ENCODE measurements at places on chromosomes 1 and 21.

DNA sequence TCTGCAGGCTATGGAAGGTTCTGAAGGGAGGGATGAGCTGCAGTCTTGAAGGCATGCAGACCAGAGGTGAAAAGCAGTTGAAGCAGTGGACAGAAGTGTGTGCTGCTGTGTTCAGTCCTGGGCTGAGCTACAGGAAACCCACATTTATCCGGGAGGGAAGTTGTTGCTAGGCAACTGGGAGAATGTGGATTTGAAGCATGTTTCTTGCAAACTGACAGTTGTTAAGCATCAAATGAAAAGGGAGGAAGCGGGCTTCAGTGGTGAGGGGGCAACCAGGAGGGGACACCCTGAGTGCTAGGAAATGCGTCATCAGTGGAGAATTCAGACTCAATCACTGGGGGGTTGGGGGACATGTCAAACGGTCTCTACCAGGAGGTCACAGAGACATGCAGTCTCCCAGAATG, 28.7 kb downstream of the ABCA4 start:
- peak; percentile 5 for DNase-seq

- DNase-seq: no peak
Observed at GRCh38 chr21:35066824-35067223, 17.7 kb upstream of the RUNX1 start.

DNA sequence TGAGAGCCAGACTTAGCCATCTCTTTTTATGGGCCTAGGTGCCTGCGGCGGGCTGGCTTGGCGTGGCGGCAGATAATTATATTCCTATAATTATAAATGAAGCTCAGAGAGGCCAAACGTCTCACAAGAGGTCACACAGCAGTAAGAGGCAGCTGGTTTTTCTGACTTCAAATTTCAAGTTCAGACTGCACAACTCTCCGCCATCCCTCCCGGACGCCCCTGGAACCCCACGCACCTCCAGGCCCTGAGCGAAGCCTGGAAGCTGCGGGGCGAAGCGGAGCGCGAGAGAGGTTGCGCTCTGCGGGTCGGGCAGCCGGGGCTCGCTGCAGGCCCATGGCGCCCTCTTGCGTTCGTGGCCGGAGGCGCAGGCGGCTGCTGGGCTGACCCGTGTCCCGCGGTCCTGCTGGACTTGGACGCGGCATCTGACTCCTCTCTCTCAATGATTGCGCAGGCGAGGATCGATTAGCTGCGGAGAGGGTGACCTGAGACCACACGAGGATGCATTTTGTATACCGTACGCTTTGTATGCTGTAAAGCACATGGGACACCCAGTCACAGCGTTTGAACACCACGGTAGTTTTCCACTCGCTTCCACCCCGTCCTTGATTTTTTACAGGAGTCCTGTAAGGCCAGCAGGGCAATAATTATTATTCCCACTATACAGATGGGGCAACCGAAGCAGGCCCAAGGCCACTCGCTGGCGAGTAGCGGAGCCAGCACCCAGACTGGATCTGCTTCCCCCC, 272.7 kb downstream of the FOXD2 start:
- DNase-seq: peak; percentile 11

DNA sequence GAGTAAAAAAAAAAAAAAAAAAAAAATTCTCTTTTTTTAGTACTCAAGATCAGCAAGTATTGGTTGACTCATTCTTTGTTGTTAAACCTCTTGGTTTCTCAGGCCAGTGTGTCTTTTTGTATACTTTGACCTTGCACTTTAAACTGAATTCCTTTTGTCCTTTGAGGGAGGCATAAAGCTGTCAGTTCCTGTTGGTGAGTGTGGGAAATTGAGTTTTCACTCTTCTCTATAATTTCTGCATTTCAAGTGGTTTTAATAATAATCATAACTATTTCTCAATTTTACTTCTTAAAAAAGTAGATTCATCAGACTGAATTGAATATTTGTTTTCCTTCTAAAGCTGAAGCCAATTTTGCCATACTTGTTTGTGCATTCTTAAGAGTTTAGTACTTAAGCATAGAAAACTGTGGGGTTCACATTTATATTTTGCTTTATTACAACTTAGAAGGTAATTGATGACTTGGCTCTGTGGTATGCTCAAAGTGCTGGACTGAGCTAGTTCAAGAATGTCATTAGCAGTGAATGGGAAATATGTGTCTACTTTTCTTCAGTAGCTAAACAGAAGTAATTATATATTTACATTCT, 43.4 kb downstream of the ITSN1 start:
- no peak for DNase-seq

DNA sequence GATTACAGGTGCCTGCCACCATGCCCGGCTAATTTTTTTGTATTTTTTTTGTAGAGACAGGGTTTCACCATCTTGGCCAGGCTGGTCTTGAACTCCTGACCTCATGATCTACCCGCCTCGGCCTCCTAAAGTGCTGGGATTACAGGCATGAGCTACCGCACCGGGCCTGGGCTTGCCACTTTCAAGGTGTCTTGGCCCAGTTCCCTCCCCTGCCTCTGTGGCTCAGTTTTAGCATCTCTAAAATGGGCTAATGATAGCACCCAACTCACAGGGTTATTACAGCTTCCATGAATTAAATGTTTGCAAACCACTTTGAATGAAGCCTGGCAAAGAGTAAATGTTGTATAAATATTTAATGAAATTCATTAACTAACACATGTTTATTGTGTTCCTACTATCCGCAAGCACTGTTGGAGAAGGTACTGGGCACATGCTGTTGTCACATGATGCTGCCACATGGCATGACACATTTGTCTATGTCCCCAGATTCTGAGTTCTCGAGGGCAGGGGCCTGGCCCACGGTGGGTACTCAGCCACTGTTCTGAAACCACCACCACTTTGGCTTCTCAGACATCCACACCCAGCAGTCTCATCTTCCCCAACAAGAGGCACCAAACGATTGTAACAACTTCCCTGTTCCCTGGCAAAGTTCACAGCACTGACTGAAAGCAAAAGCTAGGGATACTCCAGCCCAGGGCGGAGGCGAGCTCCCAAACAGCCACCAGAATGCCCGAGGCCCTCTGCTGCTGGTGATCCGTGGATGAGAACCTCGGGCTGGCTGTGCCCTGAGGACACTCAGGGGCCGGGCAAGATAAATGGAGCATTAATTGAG, 9.7 kb downstream of the IFFO2 start:
- no peak for DNase-seq

DNA sequence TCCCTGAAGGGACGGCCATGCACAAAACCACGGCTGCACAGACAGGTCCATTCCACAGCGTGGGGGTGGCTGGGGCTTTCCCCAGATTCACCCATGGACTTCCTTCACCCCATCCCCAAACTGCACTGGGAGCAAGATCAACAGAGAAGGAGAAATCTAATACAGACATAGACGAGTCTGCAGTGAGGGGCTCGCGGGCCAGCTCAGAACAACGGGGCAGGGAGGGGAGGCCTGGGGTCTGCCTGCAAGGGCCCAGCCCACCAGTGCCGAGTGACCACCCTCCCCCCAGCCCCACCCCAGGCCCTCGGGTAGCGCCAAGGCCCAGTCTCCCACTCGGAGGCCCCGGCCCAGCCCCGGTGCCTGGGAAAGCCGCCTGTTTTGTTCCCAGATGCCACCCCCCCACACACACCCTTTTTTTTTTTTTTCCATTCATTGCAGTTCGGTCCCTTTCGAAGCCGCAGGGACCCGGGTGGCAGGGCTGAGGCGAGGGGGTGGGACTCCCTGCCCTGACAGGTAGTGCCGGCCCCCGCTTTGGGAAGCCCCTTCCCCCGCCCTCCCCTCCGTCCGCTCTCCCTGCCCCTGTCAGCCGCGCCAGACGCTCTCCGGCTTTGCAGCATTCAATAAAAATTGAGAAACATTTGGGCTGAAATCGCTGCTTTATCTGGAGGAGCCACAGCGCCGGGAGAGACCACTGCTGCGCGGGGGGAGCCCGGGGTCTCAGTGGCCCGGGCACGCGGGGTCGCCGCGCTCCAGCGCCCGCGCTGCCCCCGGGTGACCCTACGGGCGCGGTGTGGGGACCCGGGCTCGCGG, 543 bp upstream of the EPHB2 start:
- no peak for DNase-seq

- no peak for DNase-seq
Observed at GRCh38 chr1:29122682-29123052, 1.0 kb downstream of the TMEM200B start.

DNA sequence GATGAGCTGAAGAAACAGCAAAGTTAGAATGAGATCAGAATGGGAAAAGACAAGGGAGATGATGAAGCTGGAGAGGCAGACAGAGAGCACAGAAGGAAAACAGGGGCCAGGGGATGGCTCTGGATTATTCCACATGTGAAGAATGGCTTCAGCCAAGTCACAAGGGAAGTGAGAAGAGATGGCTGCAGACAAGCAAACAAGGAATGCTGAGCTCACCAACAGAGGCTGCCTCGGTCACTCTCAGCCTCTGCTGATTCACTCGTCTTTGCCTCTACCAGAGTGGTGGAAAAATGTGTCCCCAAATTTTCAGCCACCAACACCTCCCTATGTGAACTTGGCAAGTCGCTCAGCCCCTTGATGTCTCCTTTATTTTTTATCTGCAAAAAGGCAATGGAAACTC, 46.7 kb downstream of the TRABD2B start:
- DNase-seq: no peak

DNA sequence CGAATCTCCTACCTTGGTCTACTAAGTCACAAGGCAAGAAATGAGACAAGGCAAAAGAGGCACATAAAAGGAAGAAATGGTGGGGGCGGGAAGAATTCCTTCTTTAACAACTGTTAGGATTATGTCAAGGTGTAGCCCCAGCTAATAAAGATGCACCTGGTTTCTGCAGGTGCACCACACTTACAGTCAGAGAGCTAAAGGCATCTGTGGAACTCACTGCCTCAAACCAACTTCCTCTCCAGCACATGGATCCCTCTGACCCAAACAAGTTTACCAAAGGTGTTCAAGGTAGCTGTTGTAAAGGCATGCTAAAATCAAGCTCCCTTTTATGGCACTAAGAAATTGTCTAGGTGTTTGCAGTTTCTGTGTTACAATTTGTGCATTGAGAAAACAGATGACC, 38.1 kb downstream of the TGFBR3 start:
- DNase-seq: no peak

- DNase-seq: no peak
Observed at GRCh38 chr1:64956010-64956640, 10.2 kb downstream of the JAK1 start.

- DNase-seq: no peak
Observed at GRCh38 chr1:153801786-153802697, 26.8 kb downstream of the SLC27A3 start.

- no peak for DNase-seq
Observed at GRCh38 chr1:168224991-168225390, 813 bp upstream of the SFT2D2 start.

DNA sequence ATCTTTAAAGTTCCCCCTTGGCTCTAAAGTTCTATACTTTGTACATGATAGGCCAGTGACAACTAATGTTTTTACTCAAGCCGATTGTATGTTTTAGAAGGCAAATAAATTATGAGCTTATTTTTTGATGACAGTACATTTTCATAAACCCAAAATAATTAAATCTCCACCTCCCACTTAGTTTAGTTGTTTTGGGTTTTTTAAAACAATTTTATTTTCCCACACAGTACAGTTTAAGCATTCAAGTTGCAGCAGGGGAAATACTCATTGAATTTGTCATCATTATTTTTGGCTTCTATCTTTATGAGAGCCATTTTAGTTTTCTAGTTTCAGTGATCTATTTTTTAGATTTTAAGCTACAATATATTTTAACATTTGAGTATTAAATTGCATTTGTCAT, 93.6 kb downstream of the OLFML2B start:
- no peak for DNase-seq

DNA sequence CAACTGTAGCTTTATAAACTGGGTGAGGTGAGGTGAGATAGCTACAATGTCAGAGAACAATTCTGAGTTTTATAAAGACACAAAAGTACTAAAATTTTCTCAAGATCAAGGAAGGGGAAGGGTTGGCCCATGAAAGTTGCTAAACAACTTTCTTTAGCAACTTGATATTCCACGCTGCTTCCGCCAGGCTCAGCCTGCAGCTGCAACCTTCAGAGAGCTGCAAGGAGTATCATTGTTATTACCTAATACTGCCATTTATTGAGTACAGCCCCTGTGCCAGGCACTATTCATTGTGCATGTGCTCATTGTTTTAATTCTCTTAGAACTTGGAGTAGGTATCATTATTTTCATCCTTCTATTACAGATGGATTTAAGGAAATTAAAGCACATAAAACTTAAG, 34.1 kb upstream of the SUCO start:
- DNase-seq: no peak

DNA sequence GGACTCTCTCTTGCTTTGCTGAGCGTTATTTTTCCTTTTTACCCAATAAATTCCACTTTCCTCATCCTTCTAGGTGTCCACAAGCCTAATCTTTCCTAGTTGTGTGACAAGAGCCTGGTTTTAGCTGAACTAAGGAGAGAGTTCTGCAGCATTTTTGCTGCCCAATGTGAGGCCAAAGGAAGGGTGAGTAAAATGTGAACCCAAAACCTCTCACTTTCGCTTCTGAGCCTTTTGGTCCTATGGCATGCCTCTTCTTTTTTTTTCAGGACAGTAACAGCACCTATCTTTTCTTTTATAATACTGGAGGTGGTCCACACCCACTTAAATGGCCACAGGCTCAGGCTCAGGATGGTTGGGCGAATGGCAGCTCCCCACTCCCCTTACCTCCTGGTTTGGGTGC, 111.1 kb downstream of the COP1 start:
- DNase-seq: no peak

GRCh38 chr1:73781251-73781650, 416.7 kb downstream of the LRRIQ3 start:
- no peak for DNase-seq
